ENCODE measurements at places on chromosomes 3 and 15. TPM values are rescaled to one million over a fixed set of nuclear protein-coding genes. Genes with fewer than 3 reads are reported as not detected.

- no peaks in the 10 kb centered on the region for H3K27me3 ChIP-seq
- no peak overlapping the region for H3K4me3 ChIP-seq
- no peaks in the 10 kb centered on the region for H3K36me3 ChIP-seq
- DNase-seq, result no peak
These were observed 116.6 kb downstream of the DNAJB8 start for GRCh38 chr3:128349963-128350599.

DNA sequence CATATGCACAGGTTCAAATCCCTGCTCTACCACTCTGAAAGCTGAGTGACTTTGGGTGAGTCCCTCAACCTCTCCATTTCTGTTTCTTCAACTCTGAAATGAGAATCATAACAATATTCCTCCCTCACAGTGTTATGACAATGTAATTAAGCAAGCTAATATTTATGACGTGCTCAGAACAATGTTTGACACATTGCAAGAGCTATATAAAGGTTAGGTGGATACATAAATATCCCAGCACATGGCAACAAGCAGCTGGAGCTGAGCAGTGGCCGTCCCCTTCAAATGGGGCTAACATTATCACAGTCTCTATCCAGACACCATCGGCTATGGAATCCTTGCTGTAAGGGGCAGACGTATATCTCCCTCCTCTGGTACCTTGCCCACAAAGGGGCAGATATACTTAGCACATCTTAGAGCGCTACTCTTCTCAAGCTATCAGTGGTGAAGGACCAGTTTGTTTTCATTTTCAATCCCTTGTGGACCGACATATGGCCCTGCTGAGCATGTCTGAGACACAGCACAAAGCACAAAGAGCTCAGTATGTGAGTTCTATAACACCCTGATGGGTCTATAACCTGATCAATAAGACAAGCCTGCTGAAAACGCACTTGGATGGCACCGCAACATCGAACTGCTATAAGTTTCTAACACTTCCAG is 80.9 kb downstream of the PRICKLE2 start:
- H3K4me1 ChIP-seq, result peaks cover 8% of the 10 kb centered on the region
- no peak overlapping the region for H3K27ac ChIP-seq
- no peak overlapping the region for H3K4me3 ChIP-seq
- no peaks in the 10 kb centered on the region for H3K36me3 ChIP-seq

- DNase-seq, result no peak
- H3K4me1 ChIP-seq, result peaks cover 6% of the 10 kb centered on the region
- no peak overlapping the region for H3K4me3 ChIP-seq
- H3K27ac ChIP-seq, result no peak overlapping the region
- no peaks in the 10 kb centered on the region for H3K36me3 ChIP-seq
These were observed 49.4 kb upstream of the FMN1 start for GRCh38 chr15:33243869-33244268.

- H3K36me3 ChIP-seq, result no peaks in the 10 kb centered on the region
- H3K4me3 ChIP-seq, result no peak overlapping the region
- no peaks in the 10 kb centered on the region for H3K4me1 ChIP-seq
- no peaks in the 10 kb centered on the region for H3K27me3 ChIP-seq
- no peak overlapping the region for H3K27ac ChIP-seq
These were observed 83.2 kb downstream of the NFKBIZ start for GRCh38 chr3:101932326-101933068.

DNA sequence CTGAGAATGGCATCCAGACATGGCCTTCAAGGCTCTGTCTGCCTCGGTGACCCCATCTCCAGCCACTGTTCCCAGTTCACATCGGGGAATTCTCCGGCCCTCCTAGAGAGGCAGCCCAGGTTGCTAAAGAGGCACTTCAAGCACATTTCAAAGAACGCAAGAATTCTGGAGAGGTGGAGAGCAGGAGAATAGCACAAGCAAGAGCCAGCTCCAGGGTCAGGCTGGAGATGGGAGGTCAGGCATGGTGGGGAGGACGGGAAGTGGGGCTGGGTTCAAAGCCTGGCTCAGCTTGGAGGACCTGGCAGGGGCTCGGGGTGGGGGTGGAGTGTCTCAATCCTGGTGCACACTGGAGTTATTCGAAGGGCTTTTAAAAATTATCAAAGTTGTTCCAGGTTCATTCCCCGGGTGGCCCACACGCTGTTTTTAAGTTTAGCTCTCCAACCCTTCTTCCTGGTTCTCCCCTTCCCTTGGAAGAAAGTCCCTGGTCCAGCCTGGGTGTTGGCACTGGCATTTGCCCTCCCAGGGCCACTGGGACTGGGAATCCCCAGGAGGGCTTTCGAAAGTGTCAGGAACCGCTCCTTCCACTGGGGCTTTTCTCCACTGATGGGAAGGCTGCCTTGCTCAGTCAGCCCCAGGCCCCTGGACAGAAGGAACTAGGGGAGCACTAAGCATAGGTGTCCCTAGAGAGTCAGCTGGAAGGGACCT is 35.8 kb downstream of the ZNF710 start:
- no peaks in the 10 kb centered on the region for H3K27me3 ChIP-seq
- H3K36me3 ChIP-seq, result no peaks in the 10 kb centered on the region
- H3K4me1 ChIP-seq, result peaks cover 67% of the 10 kb centered on the region
- no peak overlapping the region for H3K4me3 ChIP-seq
- no peak for DNase-seq
- no peak overlapping the region for H3K27ac ChIP-seq

- no peaks in the 10 kb centered on the region for H3K27me3 ChIP-seq
- no peaks in the 10 kb centered on the region for H3K4me1 ChIP-seq
- no peak overlapping the region for H3K4me3 ChIP-seq
- no peak overlapping the region for H3K27ac ChIP-seq
- no peak for DNase-seq
- H3K36me3 ChIP-seq, result no peaks in the 10 kb centered on the region
These were observed 62.4 kb upstream of the SIAH2 start for GRCh38 chr3:150825192-150825915.

DNA sequence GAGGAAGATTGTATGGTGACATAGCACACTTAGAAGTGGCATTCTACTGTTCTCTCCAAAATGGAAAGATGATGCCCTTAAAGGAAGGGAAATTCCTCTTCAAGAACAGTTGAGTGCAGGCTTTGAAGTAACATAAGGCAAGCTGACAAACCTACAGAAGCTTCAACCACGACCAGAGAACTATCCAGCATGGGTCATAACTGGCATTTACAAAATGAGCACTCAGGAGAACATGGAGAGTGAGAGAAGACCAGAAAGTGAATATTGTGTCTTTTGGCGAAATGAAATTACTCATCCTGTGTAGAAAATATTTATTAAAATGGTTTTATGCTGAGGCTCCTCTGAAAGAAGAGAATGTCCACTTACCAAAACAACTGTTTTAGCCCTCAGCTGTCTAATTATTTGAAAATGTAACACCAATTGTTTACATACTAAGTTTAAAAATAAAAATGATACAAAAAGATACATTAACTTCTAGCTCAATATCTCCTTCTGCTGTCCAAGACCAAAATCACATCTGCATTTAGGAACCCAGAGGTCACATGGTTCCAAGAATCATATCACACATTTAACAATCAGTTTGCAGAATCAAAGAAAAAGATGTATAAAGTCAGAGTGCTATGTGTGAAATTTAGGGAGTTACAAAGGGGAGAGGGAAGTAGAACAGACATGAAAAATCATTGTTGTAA is 216.9 kb downstream of the ATP8B4 start:
- no peaks in the 10 kb centered on the region for H3K36me3 ChIP-seq
- H3K4me3 ChIP-seq, result no peak overlapping the region
- DNase-seq, result no peak
- H3K27ac ChIP-seq, result no peak overlapping the region

DNA sequence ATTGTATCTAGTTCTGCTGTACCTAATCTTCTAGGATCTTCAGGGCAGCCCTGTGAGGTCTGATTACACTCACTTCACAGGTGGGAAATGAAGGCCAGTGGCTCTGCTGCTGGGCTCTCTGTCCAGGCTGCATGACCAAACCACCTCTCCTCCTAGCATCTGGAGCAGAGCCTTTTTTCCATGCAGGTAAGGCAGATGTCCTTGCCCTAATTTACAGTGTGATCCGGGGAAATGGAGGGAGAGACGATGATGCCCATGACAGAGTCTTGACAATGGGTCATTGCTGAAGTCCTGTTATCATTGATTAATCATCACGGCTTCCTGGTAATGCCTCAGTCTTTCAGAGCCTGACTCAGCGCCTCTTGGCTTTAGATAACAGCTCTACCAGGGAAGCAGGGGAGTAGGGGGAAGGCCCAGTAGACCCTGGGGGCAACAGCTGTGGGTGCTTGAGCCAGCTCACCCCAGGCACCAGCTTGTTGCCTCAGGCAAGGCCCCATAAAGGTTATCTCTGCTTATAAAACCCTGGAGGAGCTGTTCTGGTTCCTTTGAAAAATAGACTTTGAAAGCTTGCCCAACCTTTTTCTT is 153.4 kb downstream of the GABRG3 start:
- no peak overlapping the region for H3K27ac ChIP-seq
- no peaks in the 10 kb centered on the region for H3K36me3 ChIP-seq
- H3K4me3 ChIP-seq, result no peak overlapping the region
- no peak for DNase-seq
- no peaks in the 10 kb centered on the region for H3K4me1 ChIP-seq

DNA sequence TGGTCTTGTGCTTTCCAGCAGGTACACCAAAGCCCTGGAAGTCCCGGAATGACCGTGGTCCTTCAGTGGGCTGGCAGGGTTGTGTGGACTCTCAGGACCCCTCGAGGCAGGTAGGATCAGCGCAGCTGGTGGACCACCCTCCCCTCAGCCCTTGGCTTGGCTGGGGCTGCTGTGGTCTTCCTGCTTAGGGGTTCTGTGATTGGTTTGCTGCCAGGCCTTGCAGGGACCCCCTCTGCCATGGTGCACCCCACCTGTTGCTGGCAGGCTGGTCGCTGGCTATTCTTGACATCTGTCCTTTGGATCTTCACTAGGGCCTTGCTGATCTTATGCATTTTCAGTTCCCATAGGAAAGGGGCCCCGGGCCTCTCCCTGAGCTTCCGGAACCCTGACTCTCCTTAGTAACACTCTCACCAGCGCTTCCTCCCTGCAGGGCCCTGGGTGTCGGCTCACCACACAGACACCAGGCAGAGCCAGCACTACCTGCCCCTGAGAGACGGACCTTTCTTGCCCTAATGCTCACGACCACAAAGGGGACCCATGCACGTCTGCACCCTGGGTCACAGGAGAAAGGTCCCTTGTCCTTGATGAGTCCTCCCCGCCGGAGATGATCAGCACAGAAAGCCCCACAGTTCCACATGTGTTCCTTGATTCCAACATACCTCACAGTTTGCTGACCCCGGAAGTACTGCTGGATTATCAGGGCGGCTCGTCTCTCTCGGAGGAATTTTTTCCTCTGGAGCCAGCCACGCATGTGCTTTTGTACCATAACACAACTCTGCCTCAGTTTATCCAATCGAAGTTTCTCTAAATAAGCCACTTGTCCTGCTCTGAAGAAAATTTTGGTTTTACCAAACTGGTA is 51.7 kb downstream of the MYO5C start:
- no peak overlapping the region for H3K27ac ChIP-seq
- H3K4me3 ChIP-seq, result no peak overlapping the region
- no peaks in the 10 kb centered on the region for H3K4me1 ChIP-seq
- no peaks in the 10 kb centered on the region for H3K36me3 ChIP-seq
- DNase-seq, result no peak
- no peaks in the 10 kb centered on the region for H3K27me3 ChIP-seq

GRCh38 chr3:49213541-49213943 is 42.1 kb downstream of the KLHDC8B start:
- H3K27ac ChIP-seq, result no peak overlapping the region
- no peak for DNase-seq
- H3K27me3 ChIP-seq, result no peaks in the 10 kb centered on the region
- no peaks in the 10 kb centered on the region for H3K4me1 ChIP-seq
- H3K4me3 ChIP-seq, result no peak overlapping the region
- H3K36me3 ChIP-seq, result no peaks in the 10 kb centered on the region

DNA sequence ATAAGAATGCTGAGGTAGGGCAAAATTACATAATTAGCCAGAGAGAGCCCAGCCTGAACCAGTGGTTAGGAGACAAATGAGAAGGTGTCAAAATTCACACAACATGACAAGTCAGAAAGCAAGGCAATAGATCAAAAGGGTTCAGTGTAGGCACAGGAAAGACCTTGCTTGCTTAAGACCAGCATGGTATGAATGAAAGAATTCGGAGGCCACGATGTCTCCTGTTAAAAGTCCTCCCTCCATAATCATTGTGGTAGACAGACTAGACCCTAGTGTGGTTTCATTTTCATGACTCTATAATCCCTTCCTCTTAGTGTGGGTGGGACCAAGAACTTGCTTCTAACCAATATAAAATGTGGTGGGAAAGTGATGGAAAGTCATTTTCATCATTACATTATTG is 98.7 kb upstream of the ANKRD28 start:
- no peaks in the 10 kb centered on the region for H3K27me3 ChIP-seq
- no peak for DNase-seq
- H3K36me3 ChIP-seq, result no peaks in the 10 kb centered on the region
- H3K4me3 ChIP-seq, result no peak overlapping the region
- H3K27ac ChIP-seq, result no peak overlapping the region

- no peaks in the 10 kb centered on the region for H3K4me1 ChIP-seq
- no peaks in the 10 kb centered on the region for H3K27me3 ChIP-seq
- H3K27ac ChIP-seq, result no peak overlapping the region
These were observed 31.0 kb downstream of the MITF start for GRCh38 chr3:69770219-69770618.

GRCh38 chr3:69612791-69613190 is 126.5 kb upstream of the MITF start:
- peak overlapping the region; percentile 3 for H3K4me3 ChIP-seq
- no peaks in the 10 kb centered on the region for H3K27me3 ChIP-seq
- H3K4me1 ChIP-seq, result peaks cover 38% of the 10 kb centered on the region
- H3K27ac ChIP-seq, result peak overlapping the region; percentile 75
- H3K36me3 ChIP-seq, result no peaks in the 10 kb centered on the region

The DISP2 gene
- 0.06 TPM for total RNA-seq

The ACTRT3 gene
- total RNA-seq, result 0.31 TPM

The DHFR2 gene
- 7.0 TPM for total RNA-seq

The MED12L gene
- 16.5 TPM for total RNA-seq

The AGBL1 gene
- total RNA-seq, result 6.2 TPM

The H1-8 gene
- not detected for total RNA-seq
